ENCODE measurements at places on chromosomes 12 and 14.

- peak; percentile 21 for DNase-seq
Measured at GRCh38 chr12:118288174-118288573, 84.5 kb downstream of the TAOK3 start.

GRCh38 chr12:122215771-122216170 lies 10.1 kb downstream of the DIABLO start:
- DNase-seq = no peak

DNA sequence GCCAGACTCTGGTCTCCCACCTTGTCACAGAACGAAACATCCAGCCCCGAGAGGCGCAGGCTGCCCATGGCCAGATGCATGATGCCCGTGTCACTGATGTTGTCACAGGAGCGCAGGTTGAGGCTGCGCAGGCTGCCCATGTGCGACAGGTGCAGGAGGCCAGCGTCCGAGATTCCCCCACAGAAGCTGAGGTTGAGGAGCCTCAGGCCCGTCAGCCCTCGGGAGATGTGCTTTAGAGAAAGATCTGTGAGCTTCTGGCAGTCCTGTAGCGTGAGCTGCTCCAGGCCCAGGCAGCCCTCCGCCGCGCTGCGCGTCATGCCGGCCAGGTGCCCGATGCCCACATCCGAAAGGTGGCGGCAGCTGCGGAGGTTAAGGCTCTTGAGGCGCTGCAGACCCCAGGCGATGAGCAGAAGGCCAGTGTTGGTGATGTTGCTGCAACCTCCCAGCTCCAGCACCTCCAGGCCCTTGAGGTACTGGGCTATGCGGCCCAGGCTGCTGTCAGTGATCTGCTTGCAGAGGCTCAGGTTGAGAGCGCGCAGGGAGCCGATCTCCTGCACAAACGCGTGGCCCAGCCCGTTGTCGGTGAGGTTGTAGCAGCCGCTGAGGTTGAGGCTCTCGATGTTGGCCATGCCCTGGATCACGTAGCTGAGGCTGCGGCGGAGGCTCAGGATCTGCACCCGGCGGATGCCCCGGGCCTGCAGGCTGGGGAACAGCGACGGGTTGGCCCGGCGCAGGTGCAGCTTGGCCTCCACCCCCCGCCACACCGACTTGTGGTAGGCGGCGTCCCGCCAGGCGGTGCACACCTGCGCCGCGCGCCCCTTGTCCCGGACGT lies 991 bp downstream of the FBXL14 start:
- no peak for DNase-seq

DNA sequence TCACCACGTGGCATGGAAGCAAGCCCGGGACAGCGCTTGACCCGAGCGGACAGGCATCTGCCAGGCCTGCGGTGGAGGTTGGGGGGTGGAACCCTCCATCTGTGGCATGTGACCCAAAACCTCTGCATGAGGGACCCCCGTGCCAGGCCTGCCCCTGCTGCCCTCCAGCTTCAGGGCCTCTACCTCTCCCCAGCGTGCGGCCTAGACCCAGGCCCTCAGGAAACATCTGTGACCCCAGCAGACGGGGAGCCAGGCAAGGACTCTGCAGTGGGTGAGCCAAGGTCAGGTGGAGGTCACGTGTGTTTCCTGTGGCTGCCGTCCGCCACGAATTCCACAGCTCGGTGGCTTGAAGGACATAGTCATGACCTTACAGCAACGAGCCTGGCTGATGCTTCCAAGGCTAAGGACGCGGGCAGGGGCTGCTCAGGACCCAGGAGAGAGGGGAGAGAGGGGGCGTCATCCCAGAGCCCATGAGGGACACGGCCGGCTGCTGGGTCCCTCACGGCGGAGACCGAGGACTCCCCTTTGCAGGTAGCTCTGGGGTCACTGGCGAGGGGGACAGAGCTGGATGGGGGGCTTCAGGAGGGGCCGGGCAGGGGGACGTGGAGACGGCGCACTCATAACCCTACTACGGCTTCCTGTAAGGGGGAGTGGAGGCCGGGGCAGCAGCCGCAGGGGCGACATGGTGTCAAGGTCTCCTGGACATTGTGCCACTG lies 91.5 kb downstream of the GALNT9 start:
- DNase-seq = no peak

GRCh38 chr12:3809357-3810015 lies 56.6 kb upstream of the CRACR2A start:
- no peak for DNase-seq

DNA sequence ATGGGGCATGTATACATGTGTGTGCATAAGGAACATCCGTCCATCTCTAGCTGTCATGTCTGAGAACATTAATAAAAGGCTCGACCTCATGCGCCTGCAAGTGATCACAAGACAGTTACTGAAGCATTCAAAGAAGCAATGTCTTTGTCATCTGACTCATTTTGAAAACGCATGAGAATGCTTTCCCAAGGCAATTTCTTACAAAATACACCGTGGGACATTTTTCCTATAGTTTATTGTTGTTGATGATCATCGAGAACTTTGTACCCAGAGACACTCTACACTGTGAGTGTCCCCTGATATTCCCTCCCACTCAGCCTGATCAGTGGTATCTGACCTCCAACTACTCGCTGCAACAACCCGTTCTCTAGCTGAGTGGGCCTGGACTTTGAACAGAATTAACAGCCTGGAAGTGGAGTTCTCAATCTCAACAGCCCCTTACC lies 68.1 kb downstream of the ETV6 start:
- no peak for DNase-seq

DNA sequence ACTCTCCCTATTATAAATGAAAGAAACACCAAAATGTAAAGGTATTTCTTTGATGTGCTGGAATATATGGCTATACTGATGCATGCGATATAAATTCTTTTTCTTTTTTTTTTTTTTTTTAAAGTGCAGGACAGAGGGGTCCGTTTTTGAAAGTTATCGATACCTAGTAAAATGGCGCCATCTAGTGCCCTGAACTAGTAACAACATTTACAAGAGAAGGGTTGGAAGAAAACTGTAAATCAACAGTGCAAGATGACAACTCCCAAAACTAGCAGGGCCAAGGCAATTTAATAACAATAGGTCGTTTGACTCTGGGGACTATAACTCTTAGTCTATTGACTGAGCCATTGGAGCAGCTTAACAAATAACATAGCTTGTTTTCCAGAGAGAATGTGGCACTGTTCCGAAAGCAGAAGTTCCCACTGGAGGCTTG lies 137.7 kb downstream of the SPTSSA start:
- peak; percentile 57 for DNase-seq

GRCh38 chr12:93115198-93115601 lies 186.1 kb upstream of the EEA1 start:
- peak; percentile 49 for DNase-seq
